ENCODE measurements at places on chromosomes 12 and 14.
A peak's percentile ranks its signal among the peaks of the same experiment; 100 is the strongest.

GRCh38 chr12:121828826-121829225 lies 25.0 kb downstream of the SETD1B start:
- no peak for DNase-seq

- DNase-seq = no peak
Measured at GRCh38 chr14:76701981-76702380, 59.3 kb upstream of the VASH1 start.

- no peak for DNase-seq
Measured at GRCh38 chr12:105036937-105037649, 47.2 kb downstream of the ALDH1L2 start.

DNA sequence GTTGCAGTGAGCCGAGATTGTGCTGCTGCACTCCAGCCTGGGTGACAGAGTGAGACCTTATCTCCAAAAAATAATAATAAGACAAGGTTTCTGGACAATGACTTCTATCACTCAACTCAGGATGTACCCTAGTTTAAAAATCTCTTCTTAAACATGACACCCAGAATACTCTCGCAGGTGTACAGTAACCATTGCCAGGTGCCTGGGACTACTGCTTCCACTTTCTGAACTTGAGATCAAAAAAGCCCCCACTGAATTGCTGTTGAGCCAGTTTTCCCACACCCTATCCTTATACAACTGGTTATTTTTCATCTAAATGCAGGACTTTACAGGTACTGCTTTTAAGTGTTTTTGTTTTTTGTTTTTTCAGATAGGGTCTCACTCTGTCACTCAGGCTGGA lies 36.3 kb downstream of the BORCS5 start:
- no peak for DNase-seq

- no peak for DNase-seq
Measured at GRCh38 chr14:71094722-71095121, 187.5 kb downstream of the PCNX1 start.

GRCh38 chr14:33777681-33778080 lies 173.2 kb downstream of the EGLN3 start:
- DNase-seq = no peak

DNA sequence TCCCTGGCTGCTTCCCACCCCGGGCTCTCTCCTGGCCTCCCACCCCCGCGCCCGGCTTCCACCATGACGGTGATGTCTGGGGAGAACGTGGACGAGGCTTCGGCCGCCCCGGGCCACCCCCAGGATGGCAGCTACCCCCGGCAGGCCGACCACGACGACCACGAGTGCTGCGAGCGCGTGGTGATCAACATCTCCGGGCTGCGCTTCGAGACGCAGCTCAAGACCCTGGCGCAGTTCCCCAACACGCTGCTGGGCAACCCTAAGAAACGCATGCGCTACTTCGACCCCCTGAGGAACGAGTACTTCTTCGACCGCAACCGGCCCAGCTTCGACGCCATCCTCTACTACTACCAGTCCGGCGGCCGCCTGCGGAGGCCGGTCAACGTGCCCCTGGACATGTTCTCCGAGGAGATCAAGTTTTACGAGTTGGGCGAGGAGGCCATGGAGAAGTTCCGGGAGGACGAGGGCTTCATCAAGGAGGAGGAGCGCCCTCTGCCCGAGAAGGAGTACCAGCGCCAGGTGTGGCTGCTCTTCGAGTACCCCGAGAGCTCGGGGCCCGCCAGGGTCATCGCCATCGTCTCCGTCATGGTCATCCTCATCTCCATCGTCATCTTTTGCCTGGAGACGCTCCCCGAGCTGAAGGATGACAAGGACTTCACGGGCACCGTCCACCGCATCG lies 1.8 kb downstream of the KCNA1 start:
- DNase-seq = no peak

GRCh38 chr12:106109168-106109910 lies 29.4 kb downstream of the NUAK1 start:
- DNase-seq = no peak

DNA sequence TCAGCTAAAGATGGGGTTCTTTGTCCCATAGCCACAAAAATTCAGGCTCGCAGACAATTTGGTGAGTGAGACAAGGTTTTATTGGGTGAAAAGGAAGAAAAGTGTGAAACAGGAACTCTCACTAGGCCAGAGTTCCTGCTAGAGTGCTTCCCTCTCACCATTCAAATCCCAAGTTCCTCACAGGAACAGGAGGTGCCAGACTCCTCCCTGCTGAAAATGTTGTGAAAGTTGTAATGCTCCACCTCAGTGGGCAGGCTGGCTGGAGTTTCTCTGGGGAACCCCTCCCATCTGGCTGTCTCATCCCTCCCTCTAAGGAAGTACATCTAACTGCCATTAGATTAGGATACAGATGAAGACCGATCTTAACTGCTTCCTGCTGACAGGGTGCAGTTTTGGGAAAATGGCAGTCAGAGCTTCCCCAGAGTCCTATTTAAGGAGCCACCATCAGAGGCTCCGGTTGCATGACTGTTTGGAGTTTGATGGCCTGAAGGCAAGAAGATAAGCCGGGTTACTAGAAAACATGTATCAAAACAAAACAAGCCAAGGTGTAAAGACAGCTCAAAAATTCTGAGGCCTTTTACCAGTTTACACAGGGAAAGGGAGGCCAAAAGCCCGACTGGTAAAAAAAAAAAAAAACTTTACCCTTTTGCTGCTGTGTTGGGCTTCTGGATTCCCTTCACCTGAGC lies 127.6 kb downstream of the FSCB start:
- no peak for DNase-seq

- no peak for DNase-seq
Measured at GRCh38 chr14:77908847-77909246, 108.9 kb downstream of the ADCK1 start.

DNA sequence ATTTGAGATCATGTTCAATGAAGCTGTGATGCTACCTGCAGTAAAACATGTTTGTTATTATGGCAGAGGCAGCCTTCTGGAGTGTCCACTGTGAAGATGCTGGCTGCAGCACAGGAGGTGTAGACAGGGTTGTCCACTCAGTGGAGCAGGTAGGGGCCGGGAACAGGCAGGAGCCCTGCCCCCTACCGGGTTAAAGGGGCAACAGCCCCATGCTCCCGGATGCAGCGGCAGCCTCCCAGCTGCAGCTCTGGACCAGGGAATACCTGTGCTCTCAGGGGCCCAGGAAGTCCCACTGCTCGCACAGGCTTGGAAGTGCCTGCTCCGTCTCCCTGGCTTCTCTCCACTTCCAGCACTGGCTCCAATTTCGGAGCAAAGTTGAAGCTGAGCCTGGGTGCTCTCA lies 401.6 kb downstream of the FOXG1 start:
- no peak for DNase-seq

- peak; percentile 86 for DNase-seq
Measured at GRCh38 chr14:98953551-98954348, 318.2 kb downstream of the BCL11B start.

- DNase-seq = no peak
Measured at GRCh38 chr12:89939522-89940215, 231.0 kb upstream of the ATP2B1 start.

- DNase-seq = no peak
Measured at GRCh38 chr12:11663130-11663529, 13.7 kb downstream of the ETV6 start.

DNA sequence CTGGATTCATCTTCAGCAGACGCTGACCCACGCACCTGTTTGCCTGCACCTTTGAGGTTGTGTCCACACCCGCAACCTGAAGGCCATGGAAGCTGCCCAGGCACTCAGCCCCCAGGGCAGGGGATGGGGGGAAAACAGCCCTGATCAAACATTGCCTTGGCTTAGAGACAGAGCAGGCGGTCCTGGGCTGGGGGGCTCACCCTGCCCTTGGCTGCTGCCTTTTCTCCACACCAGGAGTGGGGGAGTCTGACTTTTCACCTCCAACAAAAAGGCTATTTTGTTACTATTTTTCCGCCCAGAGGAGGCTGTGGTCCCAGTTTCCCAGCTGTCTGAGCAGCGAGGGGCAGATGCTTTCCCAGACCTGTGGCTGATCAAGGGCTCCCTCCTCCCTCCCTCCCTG lies 24.2 kb downstream of the BCL11B start:
- DNase-seq = no peak

GRCh38 chr12:67647181-67647798 lies 1.3 kb upstream of the DYRK2 start:
- no peak for DNase-seq

DNA sequence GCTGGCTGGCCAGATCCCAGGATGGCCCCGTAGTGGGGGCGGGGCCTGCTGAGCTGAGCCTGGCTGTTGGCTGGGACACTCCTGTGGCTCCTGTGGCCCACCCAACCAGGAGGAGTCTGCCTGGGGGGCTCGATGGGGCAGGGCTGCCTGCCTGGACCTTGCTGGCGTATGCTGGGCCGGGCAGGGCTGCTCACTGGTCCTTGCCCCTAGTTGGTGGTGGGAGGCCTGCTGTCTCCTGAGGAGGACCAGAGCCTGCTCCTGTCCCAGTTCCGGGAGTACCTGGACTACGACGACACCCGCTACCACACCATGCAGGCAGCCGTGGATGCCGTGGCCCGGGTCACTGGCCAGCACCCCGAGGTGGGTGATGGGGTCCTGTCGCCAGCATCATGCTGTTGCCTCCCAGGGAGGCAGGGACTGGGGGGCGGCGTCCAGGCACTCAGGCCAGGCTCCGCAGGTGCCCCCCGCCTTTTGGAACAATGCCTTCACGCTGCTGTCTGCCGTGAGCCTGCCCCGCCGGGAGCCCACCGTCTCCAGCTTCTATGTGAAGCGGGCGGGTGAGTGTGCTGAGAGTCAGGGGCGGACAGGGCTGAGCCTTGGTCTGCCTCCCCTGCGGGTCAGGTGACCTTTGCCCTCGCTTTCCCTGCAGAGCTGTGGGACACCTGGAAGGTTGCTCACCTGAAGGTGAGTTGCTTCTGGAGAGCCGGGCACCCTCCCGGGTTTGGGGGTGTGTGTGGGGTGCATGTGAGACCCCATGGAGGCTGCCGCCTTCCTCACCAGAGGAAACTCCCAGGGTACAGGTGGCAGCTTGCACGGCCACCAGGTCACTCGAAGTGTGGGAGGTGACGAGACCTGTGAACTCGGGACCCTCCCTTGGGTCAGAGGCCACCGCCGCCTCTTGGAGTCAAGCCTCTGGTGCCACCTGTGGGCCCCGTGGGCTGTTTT lies 3.4 kb downstream of the NOC4L start:
- no peak for DNase-seq

- no peak for DNase-seq
Measured at GRCh38 chr14:73634011-73634833, 10.6 kb upstream of the DNAL1 start.

DNA sequence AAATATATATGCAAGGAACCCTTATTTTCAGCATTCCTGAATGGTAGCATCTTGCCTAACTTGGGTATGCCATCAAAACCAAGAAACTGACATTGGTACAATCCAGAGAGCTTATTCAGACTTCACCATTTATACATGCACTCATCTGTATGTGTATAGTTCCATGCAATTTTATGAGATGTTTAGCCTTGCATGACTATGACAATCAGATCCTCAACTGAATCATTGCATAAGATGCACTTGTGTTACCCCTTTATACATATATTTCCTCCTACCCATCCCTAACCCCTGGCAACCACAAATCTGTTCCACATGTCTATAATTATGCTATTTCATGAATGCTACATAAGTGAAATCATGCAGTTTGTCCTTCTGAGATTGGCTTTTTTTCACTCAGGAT lies 37.0 kb upstream of the PPFIBP1 start:
- DNase-seq = peak; percentile 66

- DNase-seq = no peak
Measured at GRCh38 chr12:69101505-69101904, 137.9 kb upstream of the CPSF6 start.

DNA sequence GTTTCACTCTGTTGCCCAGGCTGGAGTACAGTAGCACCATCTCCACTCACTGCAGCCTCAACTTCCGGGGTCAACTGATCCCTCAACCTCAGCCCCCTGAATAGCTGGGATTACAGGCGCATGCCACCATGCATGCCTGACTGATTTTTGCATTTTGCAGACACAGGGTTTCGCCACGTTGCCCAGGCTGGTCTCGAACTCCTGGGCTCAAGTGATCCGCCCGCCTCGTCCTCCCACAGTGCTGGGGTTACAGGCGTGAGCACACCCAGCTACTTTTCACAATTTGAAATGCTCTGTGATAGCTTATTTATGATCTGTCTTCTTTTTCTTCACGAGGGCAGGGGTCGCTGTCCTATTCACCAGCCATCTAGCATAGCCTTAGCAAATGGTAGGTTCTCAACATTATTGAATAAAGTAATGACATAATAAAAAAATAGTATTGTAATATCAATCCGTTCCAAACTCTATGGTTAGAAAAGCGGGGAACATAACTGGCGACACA lies 477 bp upstream of the DDX47 start:
- DNase-seq = no peak

- no peak for DNase-seq
Measured at GRCh38 chr12:51488281-51488680, 63.6 kb downstream of the SLC4A8 start.

DNA sequence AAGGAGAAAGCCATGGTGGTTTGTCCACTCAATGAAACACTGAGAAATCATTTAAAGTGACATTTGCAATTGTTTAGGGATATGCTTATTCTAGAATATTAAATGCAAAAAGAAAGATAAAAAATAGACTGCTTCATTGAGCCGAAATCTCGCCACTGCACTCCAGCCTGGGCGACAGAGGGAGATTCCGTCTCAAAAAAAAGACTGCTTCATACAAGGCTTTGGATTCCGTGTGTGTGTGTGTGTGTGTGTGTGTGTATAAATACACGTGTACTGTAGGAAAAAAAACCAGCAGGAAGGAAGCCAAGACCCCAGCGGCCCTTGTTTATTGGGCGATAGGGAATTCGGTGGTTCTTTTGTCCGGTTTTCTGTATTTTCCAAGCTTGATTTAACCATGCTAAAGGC lies 3.2 kb upstream of the ZNF839 start:
- peak; percentile 78 for DNase-seq

- no peak for DNase-seq
Measured at GRCh38 chr14:62003701-62004100, 241.5 kb downstream of the SNAPC1 start.

DNA sequence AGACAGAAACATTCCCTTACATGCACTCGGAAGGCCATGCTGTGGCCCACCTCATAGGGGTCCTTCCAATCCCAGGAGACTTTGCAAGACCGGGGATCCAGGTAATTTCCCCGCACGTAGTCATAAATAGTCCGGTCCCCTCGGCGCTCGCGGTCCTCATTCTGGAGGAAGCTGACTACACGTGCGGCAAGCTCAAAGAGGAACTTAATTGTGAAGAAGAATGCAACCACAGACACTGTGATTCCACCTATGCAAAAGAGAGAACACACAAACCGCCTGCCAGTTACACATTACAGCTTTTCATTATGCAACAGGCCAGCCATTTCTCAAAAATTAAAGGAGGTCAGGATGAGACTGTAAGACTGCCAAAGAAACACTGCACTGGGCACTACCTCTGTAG lies 28.4 kb downstream of the AREL1 start:
- no peak for DNase-seq

GRCh38 chr12:93802698-93803423 lies 125.7 kb downstream of the CRADD start:
- peak; percentile 59 for DNase-seq

GRCh38 chr12:58916921-58917511 lies 3.3 kb downstream of the LRIG3 start:
- peak; percentile 80 for DNase-seq

GRCh38 chr12:51801027-51801426 lies 47.5 kb downstream of the FIGNL2 start:
- no peak for DNase-seq

Measured in AG10803 (cell line).